Activated CD8-positive, alpha-beta memory T cell treated with anti-CD3 and anti-CD28 coated beads for 24 hours (primary cell): ENCODE measurements at places on chromosomes 5 and 9.

DNA sequence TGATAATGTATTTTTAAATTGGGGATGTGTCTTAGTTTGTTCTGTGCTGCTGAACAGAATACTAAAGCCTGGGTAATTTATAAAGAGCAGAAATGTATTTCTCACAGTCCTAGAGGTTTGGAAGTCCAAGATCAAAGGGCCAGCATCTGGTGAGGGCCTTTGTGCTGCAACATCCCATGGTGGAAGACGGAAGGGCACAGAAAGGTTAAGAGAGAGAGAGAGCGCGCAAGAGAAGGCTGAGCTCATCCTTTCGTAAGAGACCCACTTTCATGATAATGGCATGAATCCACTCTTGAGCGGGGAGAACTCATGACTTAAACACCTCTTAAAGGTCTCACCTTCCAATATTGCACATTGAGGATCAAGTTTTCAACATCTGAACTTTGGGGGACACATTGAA is 79.1 kb upstream of the GOLM1 start:
- no peak for DNase-seq

DNA sequence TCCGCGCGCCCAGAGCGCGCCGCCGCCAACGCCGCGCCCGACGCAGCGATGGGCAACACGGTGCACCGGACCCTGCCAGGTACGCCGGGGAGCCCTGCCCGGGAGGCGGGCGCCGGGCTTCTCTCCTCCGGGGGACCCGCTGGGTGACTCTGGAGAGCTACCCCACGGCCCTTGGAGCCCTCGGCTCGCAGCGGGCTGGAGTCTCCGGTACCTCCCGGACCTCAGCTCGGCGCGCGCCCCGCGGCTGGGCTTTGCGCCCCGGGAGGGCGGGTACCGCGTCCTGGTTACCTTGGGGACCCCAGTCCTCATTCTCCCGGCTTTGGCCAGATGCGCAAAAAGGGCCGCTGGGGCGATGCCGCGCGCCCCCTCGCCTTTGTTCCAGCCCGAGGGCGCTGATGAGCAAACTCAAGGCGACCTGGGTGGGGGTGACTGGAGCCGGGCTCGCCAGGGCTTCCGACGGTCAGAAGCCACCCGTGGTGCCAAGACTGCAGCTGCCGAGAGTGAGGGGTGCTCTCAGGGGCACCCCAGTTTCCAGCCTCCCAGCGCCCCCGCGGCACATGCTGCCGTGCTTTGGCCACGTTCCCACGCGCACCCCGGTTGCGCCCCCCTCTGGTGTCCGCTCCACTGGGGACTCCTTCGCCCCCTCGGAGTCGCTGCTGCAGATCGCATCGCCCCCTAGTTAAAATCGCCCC is 442 bp downstream of the NEURL1B start:
- DNase-seq = peak; percentile 59

DNA sequence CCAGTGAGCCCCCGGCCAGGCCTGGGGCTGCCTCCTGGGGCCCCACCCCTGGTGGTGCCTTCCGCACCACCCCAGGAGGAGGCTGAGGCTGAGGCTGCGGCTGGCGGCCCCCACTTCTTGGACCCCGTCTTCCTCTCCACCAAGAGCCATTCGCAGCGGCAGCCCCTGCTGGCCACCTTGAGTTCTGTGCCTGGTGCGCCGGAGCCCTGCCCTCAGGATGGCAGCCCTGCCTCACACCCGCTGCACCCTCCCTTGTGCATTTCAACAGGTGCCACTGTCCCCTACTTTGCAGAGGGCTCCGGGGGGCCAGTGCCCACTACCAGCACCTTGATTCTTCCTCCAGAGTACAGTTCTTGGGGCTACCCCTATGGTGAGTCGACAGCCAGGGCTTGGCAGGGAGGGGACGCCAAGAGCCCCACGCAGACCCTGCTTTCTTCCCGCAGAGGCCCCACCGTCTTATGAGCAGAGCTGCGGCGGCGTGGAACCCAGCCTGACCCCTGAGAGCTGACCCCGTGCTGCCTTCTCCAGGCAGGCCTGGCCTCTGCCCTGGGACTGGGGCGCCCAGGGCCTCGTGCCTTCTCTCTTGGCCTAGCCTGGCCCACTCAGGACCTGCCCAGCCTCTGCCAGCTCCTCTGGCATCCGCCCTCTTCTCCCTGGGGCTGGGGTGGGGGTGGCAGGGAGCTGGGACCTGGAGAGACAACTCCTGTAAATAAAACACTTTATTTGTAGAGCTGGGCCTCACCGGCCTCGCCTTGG is 4.0 kb upstream of the EHMT1 start:
- DNase-seq = no peak

GRCh38 chr9:89051421-89052025 is 60.3 kb downstream of the S1PR3 start:
- DNase-seq = no peak

DNA sequence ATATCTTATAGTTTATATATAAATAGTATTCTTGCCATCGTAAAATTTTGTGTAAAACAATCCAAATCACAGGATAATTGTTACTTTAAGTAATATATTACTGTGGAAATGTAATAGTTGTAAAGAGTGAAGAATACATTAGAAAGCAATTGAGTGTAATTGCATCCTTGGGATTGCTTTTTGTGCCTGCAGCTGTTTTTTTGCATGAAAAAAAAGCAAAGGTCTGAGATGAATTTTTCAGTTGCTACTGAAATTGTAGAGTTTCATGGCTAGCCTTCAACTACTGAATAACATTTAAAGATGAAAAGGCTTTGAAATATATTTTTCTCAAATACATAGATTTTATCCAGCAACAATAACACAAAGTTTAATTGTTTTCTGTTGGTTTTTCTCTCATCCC is 232.0 kb upstream of the FAM174A start:
- DNase-seq = no peak

GRCh38 chr5:10291692-10292339 is 15.9 kb downstream of the CMBL start:
- no peak for DNase-seq

- no peak for DNase-seq
Observed at GRCh38 chr9:69115621-69116020, 58.5 kb upstream of the TJP2 start.

- no peak for DNase-seq
Observed at GRCh38 chr9:32172256-32172655, 212.2 kb upstream of the ACO1 start.

DNA sequence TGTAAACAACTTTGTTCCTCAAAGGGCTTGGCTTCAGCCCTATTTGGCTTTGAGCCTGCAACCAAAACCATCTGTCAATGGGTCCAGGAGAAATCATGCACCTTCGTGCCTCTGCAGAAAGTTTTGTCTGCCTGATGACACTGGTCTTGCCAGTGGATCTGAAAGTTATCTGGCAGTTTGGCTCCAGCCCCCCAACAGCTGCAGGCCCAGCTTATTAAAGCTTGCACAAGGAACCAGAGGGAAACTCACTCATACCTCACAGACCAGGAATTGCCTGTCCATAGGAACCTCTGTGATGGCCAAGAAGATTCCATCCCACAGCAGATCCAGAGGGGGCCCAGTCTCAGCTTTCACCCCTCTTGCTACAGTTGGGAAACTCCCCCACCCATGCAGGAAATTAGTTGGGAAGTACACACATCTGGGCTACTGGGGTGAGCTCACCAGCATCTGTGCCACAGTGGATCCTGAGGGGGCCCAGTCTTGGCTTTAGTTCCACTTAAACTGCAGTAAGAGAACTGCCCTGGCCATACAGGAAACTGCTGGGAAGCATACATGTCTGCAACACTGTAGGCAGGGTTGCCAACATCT is 265.5 kb downstream of the GRIA1 start:
- DNase-seq = no peak

DNA sequence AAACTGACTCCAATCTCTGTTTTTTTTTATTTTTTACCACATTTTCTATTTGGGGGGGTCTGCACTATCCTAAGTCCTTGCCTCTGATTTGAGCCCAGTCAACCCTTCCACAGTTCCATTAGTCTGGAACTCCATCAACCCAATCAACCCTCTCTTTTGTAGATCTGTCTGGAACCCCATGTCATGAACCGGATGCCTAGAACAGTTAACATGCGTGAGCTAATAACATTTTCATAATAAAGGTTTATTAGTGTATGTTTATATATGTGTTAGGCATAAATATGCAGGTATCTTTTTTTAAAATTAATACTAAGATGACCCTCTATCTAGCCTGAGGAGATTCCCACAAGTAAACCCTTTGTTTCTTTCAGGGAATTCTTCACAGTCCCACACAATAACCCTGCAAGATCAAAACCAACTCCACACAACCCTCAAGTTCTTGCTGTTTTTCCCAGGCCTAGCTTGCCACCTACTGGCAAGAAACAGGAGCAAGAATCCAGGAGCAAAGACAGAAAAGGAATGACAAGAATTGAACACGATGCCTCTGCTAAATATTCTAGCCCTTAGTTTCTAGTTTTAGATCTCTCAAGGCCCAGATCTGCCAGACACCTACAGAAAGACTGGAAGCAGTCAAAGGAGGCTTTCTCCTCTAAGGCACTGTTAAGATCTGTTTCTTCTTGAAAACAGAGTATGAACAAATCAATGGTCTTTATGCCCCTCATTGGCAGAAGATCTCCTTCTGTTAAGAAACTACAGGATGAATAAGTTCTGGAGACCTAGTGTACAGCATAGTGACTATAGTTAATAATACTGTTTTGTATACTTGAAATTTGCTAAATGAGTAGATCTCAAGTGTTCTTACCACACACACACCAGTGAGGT is 100.4 kb downstream of the TRIM36 start:
- no peak for DNase-seq

GRCh38 chr5:1099926-1100663 is 11.8 kb downstream of the SLC12A7 start:
- peak; percentile 67 for DNase-seq

GRCh38 chr5:165029099-165029870 is 1523.9 kb downstream of the MAT2B start:
- DNase-seq = no peak

DNA sequence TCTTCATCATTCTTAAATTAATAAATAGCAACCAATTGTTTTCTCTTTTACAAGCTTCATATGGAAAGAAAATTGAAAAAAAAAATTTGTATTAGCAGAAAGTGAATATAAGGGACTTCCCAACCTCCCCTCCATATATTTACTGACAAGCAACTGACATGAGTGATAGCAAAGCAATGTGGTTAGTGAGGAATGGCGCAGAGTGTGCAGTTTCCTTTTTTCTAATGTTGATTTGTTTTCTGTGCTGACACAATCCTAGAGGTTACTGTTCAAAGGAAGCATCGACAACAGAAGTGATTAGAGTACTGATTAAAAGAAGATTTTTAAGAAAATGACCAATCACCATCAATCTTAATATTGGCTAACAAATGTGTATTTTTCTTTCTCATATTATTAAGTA is 1.7 kb upstream of the PTGER4 start:
- no peak for DNase-seq

DNA sequence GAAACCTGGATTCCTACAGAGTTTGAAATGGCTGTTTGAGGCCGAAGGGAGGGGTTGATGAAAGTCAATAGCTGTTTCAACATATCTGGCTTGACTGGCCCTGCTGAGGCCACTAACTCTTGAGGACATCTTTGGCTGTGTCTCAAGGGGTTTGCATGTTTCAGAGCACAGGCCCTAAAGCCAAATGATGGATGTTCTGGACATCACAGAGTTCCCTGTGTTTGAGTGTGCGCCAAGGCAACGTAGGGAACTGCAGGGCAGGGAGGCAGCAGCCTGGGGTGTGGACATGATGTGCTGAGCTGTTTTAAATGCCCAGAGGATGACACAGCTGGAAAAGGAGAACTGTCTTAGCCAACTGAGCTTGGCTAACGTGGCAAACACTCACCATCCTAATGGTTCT is 89.6 kb downstream of the RAPGEF1 start:
- DNase-seq = no peak

DNA sequence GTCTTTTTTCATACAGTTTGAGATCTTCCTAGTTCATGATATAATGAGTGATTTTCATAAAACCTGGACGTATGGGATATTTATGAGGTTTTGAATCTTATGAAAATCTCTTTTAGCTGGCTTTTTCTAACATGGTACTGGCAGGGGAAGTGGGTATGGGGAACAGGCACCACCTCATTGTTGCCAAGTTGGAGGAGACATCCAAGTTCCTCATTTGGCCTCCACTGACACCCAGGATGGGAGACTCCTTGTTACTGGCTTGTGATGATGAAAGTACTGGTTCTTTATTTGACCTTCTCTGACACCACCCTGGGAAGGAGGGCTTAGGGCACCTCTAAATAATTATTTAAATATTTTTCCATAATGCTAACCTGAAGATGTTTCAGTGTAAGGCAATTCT is 4.0 kb upstream of the TNPO1 start:
- no peak for DNase-seq

GRCh38 chr9:92977279-92977678 is 30.0 kb downstream of the FGD3 start:
- no peak for DNase-seq

- no peak for DNase-seq
Observed at GRCh38 chr9:107270082-107270481, 13.0 kb upstream of the RAD23B start.

GRCh38 chr5:123448017-123448617 is 24.9 kb upstream of the CEP120 start:
- no peak for DNase-seq

DNA sequence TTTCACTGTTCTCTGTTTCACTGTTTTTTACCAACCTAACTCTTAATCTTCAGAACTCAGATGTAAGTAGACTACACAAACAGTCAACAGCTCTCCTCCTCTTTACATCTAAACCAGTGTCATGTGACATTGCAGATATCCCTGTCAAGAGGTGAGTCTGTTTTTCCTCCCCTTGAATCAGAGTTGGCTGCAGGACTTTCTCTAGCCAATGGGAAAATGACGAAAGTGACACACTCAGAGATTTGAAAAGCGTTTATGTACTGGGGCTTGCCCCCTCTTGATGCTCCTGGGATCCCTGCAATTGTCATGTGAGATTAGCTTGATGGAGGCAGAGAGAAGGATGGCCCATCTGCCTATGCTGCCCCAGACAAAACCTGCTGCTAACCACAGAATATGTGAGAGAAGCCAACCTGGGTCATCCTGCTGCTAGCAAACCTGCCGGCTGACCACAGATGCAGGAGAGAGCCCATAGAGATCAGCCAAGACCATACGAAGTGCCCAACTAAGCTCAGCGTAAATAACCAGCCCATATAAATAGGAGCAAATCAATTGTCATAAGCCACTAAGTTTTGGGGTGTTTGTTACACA is 111.1 kb downstream of the ASTN2 start:
- no peak for DNase-seq

DNA sequence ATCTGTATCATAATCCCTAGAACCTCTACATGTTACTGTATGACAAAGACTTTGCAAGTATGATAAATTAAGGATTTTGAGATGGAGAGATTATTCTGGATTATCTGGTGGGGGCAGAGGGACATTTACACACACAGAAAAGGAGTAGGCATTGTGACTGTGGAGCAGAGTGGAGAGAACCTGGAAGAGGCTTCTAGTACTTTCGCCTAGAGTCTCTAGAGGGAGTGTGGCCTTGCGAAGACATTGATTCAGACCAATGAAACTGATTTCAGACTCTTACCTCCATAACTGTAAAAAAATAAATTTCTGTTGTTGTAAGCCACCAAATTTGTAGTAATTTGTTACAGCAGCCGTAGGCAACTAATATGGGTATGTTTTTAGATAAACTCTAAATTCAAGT is 45.9 kb downstream of the CSNK1G3 start:
- DNase-seq = no peak

GRCh38 chr5:8865266-8865665 is 680.6 kb downstream of the SEMA5A start:
- DNase-seq = no peak
